AG10803 (cell line): ENCODE measurements at places on chromosomes 2 and 18.

- no peak for DNase-seq
These were observed 46.2 kb upstream of the ELOA2 start for GRCh38 chr18:47081578-47081977.

DNA sequence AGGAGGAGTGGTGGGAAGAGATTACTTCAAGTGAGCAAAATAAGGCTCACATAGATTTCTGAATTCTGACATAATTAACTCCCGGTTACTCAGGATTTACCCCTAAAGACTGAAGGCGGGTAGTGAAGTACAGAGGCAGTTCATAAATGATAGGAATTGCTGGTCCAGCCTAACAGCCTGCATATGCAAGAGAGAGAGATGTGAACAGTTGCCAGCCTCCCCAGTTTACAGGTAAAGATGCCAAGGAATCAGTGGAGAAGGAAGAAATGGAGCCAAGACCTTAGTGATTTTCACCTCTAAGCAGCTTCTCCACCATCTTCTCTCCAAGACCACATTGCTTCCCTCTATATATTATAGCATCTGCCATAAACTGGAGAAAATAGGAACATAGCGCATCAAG is 91.8 kb upstream of the THUMPD2 start:
- no peak for DNase-seq

- DNase-seq: no peak
These were observed 3.5 kb upstream of the ERICH2 start for GRCh38 chr2:170766693-170767092.

- DNase-seq: no peak
These were observed 30.6 kb upstream of the NCK2 start for GRCh38 chr2:105714141-105714540.

DNA sequence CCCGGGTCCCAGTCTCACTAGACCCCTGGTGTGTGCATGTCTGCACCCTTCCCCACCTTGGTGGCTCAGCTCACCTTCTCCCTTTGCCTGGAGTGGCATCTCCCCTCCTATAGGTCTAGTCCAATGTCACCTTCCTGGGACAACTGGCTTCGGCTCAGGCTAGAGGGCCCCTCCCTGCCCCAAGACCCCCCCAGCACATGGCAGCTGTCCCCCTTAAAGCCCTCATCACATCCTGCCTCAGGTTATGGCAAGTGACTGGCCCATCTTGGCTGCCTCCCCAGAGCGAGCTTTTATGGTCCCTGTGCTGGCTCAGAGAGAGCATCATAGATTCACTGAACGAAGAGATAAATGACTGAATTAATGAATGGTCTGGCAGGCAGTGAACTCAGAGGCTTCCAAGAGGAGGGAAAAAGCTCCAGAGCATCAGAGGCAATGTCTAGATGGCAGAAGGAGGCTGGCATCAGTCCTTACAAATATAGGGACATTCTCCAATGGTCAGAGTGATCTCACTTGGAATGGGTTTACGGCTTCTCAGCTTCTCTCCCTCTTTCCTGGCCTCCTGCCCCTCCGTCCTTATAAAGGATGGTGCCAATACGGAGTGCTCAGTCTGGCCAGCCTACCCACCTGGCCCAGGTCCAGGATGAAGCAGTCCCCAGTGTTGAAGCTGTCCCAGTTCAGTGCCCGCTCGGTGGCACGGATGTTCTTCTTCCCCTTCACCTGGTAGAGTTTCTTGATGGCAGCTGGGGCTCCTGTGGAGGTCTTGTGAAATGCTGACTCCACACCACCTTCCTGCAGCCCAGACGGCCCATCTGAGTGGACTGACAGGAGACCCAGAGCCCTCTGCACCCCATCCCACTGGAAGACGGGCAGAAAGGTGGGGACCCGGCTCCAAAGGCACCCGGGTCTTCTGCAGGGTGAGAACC is 9.4 kb downstream of the CAPG start:
- no peak for DNase-seq

DNA sequence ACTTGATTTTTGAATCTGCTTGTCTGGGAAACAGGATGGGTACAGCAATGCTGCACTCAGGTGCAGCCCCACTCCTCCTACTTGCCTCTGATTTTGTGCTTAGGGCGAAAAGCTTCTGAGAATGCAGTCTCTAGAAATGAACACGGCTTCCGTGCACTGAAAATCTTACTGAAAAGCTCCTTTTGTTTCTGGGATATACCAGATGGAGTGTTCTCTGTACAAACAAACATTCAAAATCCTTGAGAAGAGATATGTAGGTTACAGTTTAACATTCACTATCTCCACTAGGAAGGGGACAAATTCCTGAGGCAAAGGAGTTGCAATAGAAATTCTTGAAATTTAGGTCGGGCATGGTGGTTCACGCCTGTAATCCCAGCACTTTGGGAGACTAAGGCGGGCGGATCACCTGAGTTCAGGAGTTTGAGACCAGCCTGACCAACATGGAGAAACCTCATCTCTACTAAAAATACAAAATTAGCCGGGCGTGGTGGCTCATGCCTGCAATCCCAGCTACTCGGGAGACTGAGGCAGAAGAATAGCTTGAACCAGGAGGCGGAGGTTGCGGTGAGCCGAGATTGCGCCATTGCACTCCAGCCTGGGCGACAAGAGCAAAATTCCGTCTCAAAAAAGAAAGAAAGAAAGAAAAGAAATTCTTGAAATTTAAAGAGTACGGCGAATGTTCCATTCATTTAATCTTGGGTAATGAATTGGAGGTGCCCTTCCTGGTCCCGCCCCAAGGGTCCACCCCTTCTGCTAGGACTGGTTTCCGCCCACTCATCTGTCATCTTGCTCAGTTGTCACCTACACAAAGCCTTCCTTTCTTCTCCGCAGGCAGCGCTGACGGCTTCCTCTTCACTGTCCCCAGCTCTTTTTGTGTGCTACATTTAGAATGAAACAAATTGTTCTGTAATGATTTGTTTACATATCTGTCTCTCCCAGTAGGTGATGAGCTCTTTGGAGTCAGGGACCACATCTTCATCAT is 92.4 kb downstream of the SOCS6 start:
- no peak for DNase-seq
